Activated naive CD4-positive, alpha-beta T cell (primary cell): ENCODE measurements at places on chromosomes 3 and 15.

DNA sequence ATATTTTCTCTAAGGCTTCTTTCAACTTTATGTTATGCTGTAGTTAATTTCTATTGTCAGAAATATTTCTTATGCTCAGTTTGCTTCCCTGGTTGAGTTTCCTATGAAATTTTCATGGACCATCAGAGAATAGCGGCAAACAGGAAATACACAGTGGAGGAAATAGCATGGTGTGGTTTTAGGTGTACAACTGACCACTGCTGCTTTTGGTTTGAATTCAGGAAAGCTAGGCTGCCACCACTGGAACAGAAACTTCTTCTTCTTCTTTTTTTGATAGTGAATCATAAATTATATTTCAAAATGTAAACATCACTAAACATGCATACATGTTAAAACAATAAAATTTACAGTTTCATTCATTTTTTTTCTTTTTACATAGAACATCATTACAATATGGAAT, 316.6 kb upstream of the TGFBR2 start:
- no peak for DNase-seq

DNA sequence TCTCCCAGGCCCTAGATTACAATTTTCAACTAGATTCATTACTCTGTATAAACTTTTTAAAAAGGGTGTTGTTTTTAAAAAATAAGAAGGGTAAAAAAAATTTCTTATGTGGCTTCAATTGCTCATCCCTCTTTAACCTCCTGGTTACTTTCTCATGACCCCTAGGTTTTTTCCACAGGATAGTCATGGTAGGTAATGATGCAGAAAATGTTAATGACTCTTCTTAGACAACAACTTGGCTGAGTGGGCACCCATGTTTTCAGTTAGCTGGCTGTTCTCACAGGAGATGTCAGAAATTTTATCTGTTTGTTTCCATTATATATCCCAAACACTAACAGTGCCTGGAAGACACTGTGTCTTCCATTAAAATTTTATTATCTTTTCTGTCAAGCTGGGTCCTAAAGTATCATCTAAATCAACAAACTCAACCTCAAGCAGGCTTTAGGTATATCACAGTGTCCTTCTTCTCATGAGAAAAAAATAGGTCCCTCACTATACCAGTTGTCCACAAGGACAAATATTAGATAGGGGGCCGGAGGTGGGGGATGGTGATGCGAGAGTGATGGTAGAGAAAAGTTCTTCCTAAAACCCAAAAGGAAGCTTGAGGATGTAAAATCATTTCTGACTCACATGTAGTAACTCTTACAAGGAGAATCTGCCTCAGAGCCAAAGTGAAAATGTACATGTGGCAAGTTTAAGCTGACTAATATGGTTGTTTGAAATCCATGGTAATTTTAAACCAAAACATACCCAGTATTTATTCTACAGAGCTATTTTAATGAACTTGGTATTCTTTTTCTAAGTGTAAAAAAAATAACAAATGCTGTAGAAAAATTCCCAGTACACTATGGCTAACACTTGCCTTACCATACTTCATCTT, 43.3 kb downstream of the PLOD2 start:
- DNase-seq = no peak

- DNase-seq = no peak
Measured at GRCh38 chr15:83837945-83838571, 184.1 kb downstream of the ADAMTSL3 start.

DNA sequence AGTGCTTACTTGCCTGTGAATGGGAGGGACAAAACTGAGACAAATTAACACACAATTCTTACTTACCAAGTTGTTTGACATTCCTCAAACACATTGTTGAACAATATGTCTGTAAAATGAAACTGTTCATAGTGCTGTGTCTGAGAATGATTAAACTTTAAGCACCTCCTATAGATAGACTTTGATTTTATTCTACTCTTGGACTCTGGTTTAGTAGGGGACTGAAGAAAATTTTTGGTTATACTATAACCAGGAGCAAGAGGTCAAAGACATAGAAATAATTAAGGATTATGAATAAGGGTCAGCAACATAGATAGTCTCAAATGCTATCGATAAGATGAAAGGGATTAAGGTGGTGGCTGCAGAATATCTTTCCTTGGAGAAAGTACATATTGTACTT, 7.9 kb upstream of the MTFMT start:
- DNase-seq = no peak

DNA sequence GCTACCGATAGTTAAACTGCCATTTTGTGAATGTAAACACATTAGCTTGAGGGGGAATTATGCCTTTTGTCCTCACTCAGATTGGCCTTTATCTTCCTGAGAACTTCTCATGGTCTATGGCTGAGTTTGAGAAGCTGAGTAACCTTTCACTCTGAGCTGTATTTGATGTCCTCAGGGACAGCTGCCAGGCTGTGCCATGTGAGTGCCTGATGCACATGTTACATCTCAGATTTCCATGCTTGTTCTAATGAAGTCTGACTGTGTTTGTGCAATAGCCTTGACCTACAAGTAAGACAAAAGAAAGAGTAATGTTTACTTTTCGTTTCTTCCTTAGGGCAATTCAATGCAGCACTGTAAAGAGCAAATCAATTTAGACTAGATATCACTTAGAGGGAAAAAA, 44.1 kb upstream of the ARL6 start:
- DNase-seq = no peak

- DNase-seq = no peak
Measured at GRCh38 chr3:25697553-25697952, 32.8 kb upstream of the TOP2B start.

- no peak for DNase-seq
Measured at GRCh38 chr15:86830304-86830703, 750.6 kb downstream of the AGBL1 start.

DNA sequence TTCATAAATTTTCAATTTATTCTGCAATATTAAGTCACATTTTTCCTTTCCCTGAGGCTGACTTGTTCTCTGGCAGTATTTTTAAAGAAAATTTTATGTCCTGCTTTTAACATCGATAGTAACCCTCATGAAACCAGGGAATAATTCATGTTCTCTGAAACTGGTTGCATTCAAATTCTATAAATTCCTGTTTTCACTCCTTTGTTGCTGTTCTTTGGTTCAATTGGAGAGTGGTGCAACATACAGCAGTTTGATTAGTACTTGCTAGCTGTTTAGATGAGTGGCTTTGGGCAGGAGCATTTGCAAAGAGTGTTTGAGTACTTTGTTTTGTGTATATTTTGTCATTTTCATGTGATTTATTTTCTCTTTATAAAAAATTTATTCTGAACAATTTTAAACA, 19.2 kb downstream of the ZIC1 start:
- DNase-seq = no peak

- DNase-seq = no peak
Measured at GRCh38 chr3:194779729-194780224, 94.1 kb downstream of the FAM43A start.

- no peak for DNase-seq
Measured at GRCh38 chr3:88150371-88150770, 612 bp downstream of the C3orf38 start.

GRCh38 chr15:74655424-74655823, 39.8 kb downstream of the CLK3 start:
- no peak for DNase-seq

- DNase-seq = no peak
Measured at GRCh38 chr3:124532071-124532470, 198.2 kb upstream of the UMPS start.

DNA sequence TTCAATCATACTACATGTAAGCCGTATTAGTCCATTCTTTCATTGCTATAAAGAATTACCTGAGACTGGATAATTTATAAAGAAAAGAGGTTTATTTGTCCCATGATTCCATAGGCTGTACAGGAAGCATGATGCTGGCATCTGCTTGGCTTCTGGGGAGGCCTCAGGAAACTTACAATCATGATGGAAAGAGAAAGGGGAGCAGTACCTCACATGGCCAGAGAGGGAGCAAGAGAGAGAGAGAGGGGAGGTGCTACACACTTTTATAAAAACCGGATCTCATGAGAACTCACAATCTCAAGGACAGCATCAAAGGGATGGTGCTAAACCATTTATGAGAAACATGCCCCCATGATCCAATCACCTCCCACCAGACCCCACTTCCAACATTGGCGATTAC, 14.3 kb upstream of the CLASP2 start:
- DNase-seq = no peak

DNA sequence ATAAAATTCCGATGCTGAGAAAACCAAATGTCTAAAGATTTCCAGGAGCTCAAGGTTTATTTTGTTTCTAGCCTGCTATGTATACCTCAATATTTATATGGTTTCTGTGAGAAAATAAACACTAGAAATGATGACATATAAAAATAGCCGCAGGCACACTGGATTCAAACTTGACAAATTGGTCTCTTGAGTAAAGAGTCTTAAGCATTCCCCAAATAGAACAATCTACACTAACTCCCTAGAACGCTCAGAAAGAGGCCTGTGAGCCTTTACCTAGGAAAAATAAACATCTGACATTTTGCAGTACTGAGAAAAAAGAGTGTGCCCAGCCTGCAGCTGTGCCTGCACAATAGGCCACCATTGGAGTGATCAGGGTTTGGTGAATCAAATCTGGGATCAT, 75.2 kb downstream of the NEK10 start:
- DNase-seq = no peak

- DNase-seq = no peak
Measured at GRCh38 chr15:77527831-77528231, 104.9 kb downstream of the LINGO1 start.

GRCh38 chr15:37756407-37756806, 178.0 kb upstream of the TMCO5A start:
- DNase-seq = no peak

GRCh38 chr15:79025201-79025600, 65.4 kb downstream of the RASGRF1 start:
- DNase-seq = no peak

DNA sequence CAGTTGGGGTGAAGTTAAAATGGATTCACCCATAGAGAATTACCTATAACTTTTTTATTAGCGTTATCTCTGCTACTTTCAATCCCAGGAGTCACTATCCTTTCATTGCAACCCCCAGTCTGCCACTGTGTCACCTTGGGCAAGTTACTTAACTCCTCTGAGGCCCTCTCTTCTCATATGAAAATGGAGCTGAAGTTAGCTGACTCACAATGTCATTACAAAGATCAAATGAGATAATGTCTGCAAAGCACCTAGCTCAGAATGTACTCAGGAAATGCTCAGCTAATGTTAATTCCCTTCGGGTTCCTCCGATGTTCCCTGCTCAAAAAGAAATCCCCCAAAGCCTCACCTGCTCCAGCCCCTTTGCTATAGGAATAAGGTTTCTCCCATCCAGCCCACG, 50.0 kb downstream of the TRIM42 start:
- DNase-seq = no peak

- no peak for DNase-seq
Measured at GRCh38 chr15:66100761-66101160, 152.8 kb downstream of the MEGF11 start.

- no peak for DNase-seq
Measured at GRCh38 chr3:126464997-126465396, 10.7 kb downstream of the ZXDC start.

- DNase-seq = no peak
Measured at GRCh38 chr3:178386401-178386800, 149.8 kb upstream of the KCNMB2 start.

DNA sequence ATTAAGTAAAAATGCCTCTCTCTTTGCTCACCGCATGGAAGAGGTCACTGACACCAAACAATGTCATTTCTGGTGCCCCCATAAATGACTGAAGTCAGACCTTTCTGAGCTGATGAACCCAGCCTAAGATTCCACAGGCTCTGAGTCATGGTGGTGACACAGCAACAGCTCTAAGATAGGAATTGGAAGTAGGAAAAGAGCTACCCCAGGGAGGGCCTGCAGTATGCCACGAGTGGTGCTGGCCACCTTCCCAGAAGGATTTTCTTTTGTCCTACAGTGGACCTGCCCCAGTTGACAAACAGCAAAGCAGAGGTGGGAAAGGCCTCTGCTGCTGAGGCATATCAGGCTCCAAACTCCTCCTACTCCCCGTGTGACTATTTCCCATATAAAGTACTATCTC, 208.1 kb downstream of the MINAR1 start:
- no peak for DNase-seq

DNA sequence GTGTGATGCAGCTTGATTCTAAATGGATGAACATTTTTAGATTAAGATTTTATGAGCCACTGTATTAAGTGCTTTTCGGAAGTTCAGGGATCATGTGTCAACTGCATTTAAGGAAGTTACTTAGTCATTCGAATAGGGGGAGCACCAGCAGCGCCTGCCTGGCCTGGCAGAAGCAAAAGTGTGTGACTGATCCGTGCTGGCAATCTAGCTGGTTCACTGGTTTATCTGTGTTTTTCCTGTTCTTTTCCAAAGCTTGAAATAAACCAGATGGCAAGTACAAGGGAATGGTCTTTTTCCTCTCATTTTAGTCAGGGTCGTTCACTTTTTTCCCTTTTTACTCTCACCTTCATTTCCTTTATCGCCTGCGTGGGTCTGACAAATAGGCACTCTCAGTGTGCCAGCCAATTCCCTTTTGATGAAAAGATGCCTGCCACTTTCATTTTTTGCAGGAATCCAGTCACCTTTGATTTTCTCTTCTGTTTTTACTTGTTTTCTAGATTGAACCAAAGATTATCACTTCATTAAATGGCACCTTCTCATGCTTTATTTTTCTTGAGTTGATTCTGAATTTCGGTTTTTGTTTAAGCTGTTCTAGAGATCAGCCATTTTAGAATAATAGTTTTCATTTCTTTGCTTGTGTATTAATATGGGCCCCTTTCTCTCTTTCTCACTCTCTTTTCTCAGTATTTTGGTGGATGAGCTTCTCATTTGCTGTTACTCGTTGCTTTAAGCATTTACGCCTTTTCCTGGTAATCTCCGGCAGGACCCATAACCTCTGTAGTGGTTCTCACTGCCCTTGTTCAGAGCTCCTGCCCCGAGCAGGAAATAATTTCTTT, 2.8 kb downstream of the ABHD2 start:
- peak; percentile 11 for DNase-seq

GRCh38 chr3:64890466-64890865, 202.7 kb upstream of the ADAMTS9 start:
- no peak for DNase-seq

DNA sequence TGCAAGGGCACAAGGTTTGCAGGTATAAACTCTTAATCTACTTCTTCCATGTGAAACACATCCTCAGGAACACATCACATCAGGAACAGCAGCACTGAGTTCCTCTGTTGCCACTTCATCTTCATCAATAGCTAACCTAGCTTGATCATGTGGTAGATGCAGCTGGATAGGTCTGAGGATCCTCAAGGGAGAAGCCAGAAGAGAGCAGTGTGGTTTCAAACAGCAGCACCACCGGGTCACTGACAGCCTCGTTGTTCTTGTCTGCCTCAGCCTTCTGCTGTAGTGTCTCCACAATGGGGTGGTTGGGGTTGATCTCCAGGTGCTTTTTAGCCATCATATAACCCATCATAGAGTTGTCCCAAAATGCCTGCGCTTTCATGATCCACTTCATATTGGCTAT, 58.8 kb downstream of the ADAM10 start:
- no peak for DNase-seq

DNA sequence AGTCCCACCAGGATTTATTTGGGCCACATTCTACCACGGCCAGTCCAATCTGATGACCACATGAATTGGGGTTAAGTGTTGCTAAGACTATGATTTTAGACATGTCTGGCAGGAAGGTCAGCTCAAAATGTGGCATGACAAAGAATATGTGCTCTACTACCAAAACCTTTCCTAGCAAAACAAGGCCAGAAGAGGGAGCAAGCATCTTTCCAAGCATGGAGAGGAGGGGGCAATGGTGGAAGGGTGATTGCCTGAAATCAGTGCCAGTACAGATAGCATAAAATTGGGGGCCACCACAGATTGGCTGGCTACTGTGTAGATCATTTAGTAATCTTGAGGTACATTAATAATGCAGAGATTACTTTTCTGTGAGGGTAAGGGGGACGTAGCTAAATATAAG, 43.2 kb downstream of the TMEM39A start:
- no peak for DNase-seq

GRCh38 chr3:29282427-29283230, 1.8 kb downstream of the RBMS3 start:
- DNase-seq = no peak
